ENCODE measurements at places on chromosomes 1 and 21.

DNA sequence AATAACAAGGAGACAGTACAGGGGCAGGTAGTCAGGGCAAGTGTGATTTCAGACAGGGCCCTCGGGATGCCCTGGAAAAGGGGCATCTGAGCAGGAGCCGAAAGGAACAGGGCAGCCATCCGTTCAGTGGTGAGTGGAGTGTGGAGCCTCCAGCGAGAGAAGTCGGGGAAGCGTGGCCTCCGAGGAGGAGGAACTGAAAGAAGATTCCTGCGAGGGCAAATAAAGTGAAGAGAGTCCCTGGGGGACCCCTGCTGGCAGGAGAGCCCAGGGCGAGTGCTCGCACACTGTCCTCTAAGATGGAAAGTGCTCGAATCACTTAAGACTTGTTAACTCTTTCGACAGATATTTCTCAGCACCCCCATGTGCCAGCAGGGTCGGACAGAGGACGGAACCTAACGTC, 3.5 kb upstream of the UTS2 start:
- H3K4me1 ChIP-seq: no peaks in the 10 kb centered on the region
- H3K27ac ChIP-seq: no peak overlapping the region
- peaks cover 2% of the 10 kb centered on the region for H3K27me3 ChIP-seq
- H3K36me3 ChIP-seq: no peaks in the 10 kb centered on the region
- H3K4me3 ChIP-seq: no peak overlapping the region

GRCh38 chr1:221863635-221864034, 121.7 kb upstream of the DUSP10 start:
- H3K27ac ChIP-seq: no peak overlapping the region
- H3K4me3 ChIP-seq: no peak overlapping the region
- H3K27me3 ChIP-seq: peaks cover 5% of the 10 kb centered on the region
- DNase-seq: no peak
- no peaks in the 10 kb centered on the region for H3K4me1 ChIP-seq

DNA sequence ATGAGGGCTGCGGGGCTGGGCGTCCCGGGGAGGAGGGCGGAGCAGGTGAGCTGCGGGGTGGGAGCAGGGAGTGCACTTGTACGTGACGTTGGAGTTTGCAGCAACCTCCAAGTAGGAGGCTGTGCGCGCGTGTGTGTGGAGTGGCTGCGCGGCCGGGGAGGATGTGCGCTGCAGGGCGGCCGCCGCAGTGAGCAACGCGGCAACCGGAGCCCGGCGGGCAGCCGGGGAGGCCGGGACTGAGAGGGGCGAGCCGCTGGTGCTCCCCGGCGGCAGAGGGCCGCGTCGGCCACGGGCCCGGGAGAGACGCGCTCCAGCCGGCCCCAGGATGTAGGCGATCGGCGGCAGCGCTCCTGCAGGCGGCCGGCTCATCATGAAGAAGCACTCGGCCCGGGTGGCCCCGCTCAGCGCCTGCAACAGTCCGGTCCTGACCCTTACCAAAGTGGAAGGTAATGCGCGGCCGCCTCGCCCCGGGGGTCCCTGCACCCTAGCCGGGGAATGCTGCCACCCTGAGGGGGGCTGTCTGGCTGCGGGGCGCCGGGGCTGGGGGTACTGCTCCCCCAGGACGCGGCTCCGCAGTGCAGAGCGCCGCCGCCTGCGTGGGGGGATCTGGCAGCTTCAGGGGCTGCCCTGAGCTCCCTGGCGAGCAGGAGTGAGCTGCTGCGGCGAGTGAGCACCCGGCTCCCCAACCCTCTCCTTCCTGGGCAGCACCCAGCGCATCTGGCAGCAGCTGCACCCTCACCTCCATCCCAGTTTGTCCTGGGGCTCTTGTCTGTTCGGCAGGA, 158.9 kb upstream of the COA6 start:
- H3K27me3 ChIP-seq: peaks cover 36% of the 10 kb centered on the region
- peak; percentile 72 for DNase-seq
- peaks cover 49% of the 10 kb centered on the region for H3K4me1 ChIP-seq
- H3K4me3 ChIP-seq: peak overlapping the region; percentile 81
- peaks cover 25% of the 10 kb centered on the region for H3K36me3 ChIP-seq
- peak overlapping the region; percentile 73 for H3K27ac ChIP-seq

DNA sequence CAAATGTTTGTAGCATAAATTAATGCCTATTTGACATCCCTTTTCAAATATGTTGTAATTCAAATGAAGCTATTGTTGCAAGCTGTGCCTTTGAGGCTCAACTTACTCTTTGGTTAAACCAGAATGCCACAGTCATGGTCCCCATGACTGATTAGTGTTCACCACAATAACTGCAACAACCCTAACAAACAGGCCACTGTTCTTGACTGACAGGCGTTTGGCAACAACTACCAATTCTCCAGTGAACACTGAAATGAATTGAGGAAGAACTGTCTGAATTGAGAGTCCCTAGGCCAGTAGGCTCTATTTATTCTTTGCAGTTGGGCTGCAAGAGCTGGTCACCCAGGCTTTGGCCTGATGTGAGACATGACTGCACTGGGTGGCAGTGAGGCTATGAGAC, 6.6 kb upstream of the TMEM167B start:
- H3K27me3 ChIP-seq: peaks cover 7% of the 10 kb centered on the region
- H3K4me3 ChIP-seq: no peak overlapping the region
- H3K27ac ChIP-seq: no peak overlapping the region
- DNase-seq: no peak
- H3K36me3 ChIP-seq: peaks cover under 1% of the 10 kb centered on the region

GRCh38 chr21:38289705-38290485, 33.1 kb downstream of the KCNJ15 start:
- no peaks in the 10 kb centered on the region for H3K27me3 ChIP-seq
- no peak for DNase-seq
- H3K4me1 ChIP-seq: peaks cover 12% of the 10 kb centered on the region
- no peak overlapping the region for H3K4me3 ChIP-seq
- no peaks in the 10 kb centered on the region for H3K36me3 ChIP-seq
- H3K27ac ChIP-seq: no peak overlapping the region

DNA sequence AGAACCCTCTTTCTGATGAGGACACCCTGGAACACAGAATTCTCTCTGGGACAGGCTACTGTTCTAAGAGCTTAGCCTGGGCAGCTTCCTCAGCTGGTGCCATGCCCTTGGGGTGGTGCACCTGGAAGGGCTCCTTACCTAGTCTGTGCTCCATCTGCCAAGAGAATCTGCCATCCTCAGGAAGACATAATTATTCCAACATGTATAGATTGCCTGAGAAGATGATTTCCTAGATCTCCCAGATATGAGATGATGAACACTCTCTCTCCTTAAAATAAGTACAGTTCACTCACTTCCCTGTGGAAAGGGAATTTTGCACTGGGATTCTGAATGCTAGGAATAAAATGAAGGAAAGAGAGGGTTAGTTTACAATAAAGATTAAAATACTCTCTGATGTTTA, 87.6 kb downstream of the NENF start:
- no peak overlapping the region for H3K4me3 ChIP-seq
- H3K36me3 ChIP-seq: no peaks in the 10 kb centered on the region
- no peak for DNase-seq
- H3K4me1 ChIP-seq: peaks cover 2% of the 10 kb centered on the region
